ENCODE measurements at places on chromosomes 1 and 21.

- DNase-seq = no peak
Measured at GRCh38 chr21:29306920-29307319, 8.2 kb downstream of the BACH1 start.

- DNase-seq = no peak
Measured at GRCh38 chr1:81458186-81458585, 342.5 kb upstream of the ADGRL2 start.

GRCh38 chr1:192756314-192756713, 52.5 kb upstream of the RGS2 start:
- DNase-seq = no peak

DNA sequence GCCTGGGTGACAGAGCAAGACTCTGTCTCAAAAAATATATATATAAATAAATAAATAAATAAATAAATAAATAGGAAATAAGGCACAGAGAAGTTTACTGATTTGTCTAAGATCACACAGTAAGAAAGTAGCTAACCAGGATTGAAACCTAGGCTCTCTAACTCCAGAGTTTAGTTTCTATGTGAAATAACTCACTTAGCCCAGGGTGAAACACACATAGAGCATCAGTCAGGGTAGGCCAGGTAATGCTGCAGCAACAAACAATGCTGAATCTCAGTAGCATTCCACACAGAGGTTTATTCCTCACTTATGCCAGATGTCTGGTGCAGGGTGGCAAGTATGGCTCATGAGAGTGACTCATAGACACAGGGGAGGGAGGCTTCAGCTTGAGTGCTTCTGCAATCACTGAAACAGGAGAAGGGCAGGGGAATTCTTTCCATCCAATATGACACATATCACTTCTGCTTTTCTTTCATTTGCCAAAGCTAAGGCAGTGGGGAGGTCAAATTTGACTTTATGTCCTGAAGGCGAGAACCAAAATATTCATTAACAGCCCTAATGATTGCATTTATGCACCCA, 37.1 kb upstream of the KANK4 start:
- DNase-seq = no peak

DNA sequence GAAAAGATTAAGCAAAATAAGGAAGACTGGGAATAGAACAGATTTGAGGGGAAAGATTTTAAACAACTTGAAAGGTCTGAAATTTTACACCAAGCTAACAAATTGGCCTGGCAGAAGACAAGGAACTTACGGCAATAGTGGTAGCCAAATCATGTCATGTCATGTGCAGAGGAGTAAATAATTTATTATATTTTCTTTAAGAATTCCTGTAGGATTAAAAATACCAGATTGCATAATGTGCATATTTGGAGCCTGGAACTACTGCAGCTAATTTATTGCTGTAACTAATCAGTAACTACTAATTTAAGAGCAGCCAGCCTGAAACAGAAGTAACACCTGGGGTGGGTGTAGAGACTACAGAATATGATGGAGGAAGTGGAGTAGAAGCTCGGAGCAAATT, 334.3 kb downstream of the TGFB2 start:
- no peak for DNase-seq

GRCh38 chr1:80462006-80462405, 1338.7 kb upstream of the ADGRL2 start:
- DNase-seq = no peak

GRCh38 chr1:55463814-55464475, 248.8 kb upstream of the USP24 start:
- DNase-seq = no peak

- no peak for DNase-seq
Measured at GRCh38 chr1:207024202-207025145, 8.1 kb downstream of the C1orf116 start.

DNA sequence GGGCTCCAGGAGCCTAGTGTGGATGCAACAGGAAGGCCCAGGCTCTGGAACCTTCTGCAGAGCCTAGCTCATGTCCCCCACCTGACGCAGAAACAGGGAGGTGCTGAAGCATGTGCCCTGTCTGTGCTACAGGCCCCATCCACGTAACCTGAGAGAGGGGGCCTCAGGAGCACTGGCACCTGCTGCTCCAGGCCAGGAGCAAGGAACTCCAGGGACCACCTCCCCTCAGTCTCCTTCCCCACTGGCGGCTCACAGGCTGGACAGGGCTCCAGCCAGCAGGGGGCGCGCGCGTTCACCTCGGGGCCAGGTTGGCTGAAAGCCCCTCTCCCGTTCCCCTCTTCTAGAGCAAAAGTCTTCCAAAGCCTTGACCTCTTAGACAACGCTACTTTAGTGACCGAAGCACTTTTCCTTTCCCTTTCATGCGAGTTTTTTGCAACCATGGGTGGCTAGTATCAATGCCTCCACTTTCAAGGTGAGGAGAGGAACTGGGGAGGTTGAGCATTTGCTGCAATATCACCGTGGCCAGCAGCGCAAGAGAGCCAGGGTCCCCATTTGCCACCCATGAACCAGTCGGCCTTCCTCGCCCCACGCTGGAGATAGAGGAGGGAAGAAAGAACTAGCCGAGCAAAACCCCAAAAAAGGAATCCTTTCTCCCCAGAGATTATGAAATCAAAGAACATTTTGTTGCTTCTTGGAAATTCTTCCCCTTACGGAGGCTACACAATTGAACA, 52.4 kb upstream of the GPR157 start:
- no peak for DNase-seq

- no peak for DNase-seq
Measured at GRCh38 chr1:61224609-61225008, 142.2 kb downstream of the NFIA start.

- DNase-seq = no peak
Measured at GRCh38 chr21:39064325-39065012, 118.8 kb downstream of the PSMG1 start.

DNA sequence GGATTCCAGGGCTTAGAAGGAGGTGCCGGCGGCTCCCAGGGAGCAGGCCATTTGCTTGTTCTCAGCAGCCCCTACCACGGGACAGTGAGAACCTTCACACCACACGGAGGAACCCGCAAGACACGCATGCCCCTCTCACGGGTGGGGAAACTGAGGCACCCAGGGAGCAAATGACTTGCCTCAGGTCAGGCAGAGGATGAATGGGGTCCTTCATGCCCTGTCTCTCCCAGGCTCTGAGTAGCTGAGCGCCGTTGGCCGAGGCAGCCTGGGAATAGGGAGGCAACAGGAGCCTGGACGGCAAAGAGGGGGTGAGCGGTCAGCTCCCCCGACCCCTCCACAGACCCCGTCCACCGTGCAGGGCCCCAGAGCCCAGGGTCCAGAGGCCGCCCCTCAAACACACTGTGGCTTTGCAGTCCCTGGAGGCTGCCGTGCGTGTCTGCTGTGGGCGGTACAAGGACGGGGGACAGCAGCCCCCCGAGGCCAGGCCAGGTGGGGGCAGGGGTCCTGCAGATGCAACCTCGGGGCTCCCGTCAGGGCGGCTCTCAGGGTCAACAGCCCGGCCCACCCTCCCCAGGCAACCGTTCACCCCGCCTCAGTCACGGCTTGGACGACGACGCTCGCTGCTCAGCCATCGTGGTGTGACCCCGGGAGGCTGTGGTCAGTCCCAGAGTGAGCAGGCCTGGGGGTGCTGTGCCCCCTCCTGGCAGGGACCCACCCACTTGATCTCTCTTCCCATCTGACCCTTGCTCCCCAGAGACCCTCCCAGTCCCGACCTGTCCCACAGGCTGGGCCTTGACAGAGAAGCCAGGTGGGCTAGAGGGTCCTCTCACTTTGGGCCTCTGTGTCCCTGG, 15.8 kb upstream of the COL6A2 start:
- DNase-seq = no peak
